ENCODE measurements at places on chromosomes 4 and X.

- peak; percentile 78 for DNase-seq
Observed at GRCh38 chr4:38804654-38805295, at the start of gene TLR1. TSS of gene TLR1 (minus strand) at chr4:38804791. CDS start at chr4:38798831, 5,960 bp downstream.

DNA sequence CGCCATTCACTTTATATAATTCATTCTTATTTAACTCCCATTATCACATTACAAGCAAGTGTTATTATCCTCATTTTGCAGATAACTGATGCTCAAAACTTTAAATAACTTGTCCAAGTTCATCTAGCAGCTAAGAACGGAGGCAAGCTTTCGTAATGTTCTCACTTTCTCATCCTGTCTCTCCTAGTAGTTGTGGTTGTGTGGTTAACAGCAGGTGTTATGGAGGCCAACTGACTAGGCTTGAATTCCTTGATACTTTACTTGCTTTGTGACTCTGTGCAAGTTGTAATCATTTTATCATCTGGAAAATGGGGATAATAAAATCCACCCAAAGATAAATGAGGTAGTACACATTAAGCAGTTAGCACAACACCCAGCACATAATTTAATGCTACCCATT lies 109.9 kb upstream of the PTPN13 start:
- peak; percentile 84 for DNase-seq

DNA sequence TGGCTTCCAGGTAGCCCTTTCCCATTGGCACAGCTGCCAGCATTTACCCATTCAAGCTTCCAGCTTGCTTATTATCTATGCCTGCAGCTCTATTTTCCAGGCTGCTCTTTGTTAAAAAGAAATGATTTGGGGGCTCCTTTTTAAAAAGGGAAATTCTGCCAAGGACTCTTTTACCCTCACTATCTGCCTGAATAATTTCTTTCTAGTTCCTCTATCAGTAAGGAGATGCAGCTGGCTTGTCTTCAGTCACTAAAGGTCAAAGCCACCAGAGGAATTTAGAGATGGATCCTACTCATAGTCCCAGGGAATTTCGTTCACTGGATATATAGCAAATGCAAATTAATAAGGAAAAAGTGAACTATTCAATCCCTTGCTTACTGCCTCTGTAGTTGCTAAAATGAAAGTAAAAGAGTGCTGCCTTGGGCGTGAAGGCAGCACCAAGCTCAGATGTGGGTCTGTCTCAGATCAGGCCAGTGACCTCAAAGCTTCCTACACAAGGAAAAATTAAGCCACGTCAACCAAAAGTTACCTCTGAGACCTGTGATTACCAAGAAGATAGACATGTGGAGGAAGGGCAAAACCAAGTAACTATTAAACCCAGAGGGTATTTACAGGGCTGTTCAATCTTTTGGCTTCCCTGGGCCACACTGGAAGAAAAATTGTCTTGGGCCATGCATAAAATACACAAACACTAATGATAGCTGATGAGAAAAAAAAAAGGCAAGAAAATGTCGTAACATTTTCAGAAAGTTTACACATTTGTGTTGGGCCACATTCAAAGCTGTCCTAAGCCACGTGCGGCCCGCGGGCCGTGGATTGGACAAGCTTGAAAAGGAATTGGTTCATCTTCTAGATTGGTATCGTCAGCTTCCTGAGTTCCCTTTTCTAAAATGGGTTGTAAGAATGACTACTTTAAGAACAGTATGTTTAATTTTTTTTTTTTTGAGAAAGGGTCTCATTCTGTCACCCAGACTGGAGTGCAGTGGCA lies 5.3 kb downstream of the ARSF start:
- peak; percentile 52 for DNase-seq

GRCh38 chr4:145847764-145848163 lies 90.9 kb downstream of the ZNF827 start:
- DNase-seq = no peak

- DNase-seq = no peak
Observed at GRCh38 chr4:157984285-157984911, 188.4 kb downstream of the GASK1B start.

DNA sequence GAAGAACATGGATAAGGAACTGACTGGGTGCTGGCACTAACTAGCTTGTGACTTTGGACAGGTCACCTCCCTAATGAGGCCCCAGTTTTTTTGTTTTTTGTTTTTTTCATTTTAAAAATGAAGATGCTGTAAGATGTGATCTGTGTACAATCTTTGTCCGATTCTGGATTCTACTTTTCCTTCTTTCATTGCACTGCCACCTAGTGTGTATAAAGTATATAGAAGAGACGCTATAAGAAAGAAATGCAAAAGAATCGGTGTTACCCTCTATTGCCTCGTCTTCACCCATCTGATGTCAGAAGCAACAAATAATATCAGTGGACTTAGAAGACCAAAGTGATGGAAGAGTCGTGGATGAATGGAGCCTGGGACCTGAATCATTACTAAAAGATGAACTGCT lies 58.6 kb upstream of the P2RY10 start:
- DNase-seq = peak; percentile 31

GRCh38 chr4:62402088-62402806 lies 1202.1 kb downstream of the ADGRL3 start:
- DNase-seq = no peak

DNA sequence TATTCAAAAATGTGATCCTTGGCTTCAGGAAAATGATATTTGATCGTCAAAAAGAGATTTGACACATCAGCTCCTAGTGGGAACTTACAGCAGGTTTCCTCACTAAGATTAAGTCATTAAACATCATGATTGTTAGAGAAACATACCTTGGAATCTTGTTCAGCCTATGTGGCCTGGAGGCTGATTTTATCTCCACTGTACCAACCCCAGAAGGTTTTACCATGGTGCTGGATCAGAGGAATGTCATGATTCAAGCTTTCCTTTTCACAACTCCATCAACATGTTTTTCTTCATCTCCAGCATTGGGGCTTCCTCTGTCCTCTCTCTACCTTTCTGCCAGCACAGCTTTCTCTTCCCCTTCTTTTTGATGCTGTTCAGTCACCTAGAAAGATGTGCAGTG lies 68.4 kb upstream of the MID1IP1 start:
- DNase-seq = no peak

- no peak for DNase-seq
Observed at GRCh38 chr4:149961876-149962597, 116.2 kb upstream of the DCLK2 start.

Data from MM.1S (cell line).